ENCODE measurements at places on chromosomes 1 and 21.

- no peak for DNase-seq
These were observed 454.5 kb downstream of the SMYD3 start for GRCh38 chr1:246052603-246053002.

DNA sequence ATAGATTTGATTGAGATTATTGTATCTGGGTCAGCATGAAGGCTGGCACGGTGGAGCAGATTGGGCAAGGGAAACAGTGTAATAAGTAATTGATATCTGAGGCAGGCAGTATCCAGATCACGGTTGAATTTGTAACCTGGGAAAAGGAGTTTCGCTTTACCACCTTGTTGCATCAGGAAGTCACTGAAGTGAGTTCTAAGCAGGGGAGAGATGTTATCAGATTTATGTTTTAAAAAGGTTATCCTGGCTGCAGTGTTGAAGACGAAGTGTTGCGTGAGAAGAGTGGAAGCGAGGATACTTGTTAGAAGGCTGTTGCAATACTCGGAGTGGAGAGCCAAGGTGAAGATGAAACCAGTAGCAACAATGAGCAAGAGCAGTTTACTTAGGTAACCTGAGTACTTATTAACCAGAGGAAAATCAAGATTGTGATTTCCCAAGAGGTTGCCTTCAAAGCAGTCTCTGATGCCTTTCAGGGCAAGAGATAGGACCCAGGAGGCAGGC is 77.8 kb downstream of the LHX9 start:
- no peak for DNase-seq

DNA sequence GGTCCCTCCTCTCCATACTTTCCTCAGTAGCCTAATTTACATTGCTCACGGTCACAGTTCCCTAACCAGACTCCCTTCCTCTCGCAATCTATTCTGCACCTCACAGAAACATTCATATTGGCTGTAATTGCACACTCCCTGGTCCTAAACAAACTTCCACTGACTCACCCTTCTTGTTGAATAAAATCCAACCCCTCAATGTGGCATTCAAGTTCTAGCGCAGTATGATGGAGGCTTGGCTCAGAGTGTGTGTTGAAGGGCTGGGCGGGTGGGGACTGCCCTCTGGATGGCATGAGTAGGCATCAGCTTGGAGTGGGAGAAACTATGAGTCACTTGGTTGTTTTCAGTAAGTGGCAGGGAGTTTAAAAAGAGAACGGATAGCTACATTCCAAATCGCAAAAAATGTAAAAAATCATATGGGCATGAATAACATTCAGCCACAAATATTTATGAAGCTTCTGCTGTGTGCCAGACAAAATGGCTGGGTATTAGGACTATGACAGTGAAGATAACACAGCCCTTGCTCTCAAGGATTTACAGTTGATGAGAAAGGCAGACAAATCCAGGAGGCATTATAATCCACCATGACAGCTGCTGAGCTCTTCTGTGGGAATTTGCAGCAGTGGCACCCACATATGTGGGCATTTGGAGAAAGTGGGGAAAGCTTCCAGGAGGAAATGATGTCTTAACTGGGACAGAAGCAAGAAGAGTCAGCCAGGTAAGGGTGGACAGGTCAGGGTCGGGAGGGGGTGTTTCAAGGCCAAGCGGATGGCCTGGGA is 42.2 kb upstream of the LYST start:
- no peak for DNase-seq

DNA sequence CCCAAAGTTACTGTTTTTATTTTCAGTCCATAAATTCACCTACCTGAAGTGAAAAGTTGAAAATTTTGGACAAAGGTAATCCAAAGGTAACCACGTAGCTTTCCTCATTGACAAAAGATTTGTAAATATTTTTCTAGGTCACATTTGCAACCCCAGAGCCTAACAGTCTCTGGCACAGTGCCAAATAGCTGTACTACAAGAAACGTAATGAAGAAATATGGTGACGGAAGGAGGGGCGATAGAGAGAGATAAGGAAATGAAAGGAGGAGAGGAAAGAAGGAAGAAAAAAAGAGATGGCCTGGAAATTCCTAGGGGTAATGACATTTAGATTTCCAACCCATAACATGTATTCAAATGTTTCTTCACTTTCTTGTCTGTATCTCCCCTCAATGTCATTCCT is 159.4 kb downstream of the BARHL2 start:
- DNase-seq: no peak

DNA sequence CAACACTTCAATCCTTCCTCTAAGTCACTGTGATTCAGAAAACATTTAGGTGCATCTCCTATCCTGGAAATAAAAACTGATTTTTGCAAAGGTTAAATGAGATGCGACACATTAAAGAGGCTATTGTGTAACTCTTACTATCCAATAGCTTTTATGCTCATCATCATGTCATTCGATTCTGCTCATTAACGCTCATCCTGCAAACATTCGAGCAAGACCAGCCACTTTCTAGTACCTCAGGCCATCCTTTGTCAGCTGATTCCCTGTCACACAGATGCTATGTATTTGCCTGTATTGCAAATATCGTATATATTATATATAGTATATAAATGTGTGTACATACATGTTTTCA is 131.6 kb downstream of the TLR5 start:
- DNase-seq: no peak

GRCh38 chr1:244352156-244352830 is 99.4 kb downstream of the ADSS2 start:
- DNase-seq: no peak

DNA sequence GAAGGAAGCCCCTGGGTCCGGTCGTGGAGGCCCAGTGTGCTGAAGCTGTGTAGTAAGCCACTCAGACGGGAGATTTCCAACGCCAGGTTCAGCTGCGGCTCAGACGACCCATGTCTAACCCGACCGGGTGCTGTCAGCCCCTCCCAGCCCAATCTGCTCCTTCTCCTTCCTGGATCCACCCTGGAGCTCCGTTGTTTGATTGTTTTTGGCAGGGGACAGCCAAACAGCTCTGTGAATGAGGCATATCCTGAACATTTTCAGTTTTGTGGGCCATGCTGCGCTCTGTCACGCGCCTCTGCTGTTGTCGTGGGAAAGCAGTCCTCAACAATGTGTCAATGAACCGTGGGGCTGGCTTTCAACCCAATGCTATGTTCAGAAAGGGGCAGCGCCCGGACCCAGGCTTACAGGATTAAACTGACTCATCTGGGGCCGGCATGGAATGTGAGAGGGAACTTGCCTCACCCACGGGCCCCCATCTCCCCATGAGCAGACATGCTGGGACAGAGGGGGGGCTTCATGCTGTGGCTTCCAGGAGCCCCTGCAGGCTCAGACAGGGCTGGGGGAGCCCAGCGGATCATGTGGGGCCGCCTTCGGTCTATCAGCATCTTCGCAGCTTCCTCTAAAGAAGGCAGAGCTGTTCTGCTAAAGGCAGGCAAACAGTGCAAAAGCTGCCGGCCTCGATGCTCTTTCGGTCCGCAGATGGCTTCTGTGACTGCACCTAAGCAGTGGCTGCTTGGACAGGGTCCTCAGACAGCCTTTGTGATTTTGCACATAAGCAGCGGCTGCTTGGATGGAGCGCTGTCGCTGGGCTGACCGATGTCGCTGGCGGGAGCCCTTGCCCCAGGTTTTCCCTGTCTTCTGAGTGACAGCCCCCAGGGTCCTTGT is 101.7 kb downstream of the RIPK4 start:
- DNase-seq: no peak

DNA sequence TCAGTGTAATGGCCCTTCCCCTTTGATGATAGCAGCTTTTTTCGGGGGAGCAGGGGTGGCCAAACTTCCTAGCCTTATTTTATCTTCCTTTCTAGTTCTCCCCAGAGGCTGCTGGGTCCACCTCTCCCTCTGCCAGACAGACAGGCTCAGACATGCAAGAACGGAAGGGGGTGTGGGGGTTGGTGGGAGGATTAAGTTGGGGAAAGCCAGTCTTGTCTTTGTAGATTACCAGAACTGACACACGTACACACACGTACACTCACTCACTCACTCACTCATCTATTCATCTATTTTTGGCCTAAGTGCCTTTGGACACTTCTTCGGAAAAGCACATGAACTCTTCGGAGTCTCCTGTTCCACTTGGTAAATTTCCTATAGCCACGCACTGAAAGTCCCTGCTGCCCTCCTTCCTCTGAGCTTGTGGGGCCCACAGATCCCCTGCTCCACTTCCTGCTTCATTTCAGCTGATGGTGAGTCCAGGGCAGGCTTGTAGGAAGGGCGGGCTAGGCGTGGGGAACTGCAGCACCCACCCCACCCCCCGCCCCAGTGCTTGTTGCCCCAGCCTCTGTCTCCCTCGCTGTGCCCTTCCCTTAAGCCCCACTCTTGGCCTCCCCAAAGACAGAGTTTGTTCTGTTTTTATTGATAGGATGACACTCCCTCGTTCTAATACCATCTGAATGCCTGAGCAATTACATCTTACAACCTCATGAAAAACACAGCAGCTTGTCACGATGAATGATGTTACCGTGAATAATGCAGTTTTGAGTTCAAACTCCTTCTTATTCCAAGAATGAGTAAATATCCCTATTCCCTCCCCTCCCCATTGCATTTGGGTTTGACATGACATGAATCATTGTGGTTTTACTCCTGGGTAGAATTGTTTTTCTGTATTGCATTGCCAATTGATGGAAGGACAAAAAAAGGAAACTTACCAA is 60.7 kb upstream of the ATP5PO start:
- peak; percentile 65 for DNase-seq

DNA sequence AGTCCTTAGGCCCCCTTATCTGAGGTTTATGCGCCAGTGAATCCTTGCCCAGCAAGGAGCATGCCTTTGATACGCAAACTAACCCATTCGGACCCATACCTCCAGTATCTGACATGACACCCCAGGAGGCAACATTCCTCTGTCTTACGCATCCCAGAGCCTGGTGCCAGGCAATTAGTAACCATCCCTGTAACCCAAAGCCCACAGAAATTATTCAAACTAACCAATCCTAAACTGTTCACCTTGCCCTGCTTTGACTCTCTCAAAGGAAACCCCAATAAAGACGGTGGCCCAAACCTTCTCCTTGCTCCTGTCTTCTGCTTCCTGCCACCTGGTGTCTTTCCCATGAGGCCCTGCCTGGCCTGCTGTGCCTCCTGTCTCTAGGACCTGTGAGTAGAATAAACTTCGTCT is 36.4 kb downstream of the ZNF496 start:
- no peak for DNase-seq

- DNase-seq: no peak
These were observed 21.2 kb downstream of the CYP4B1 start for GRCh38 chr1:46820076-46820475.

GRCh38 chr1:187645651-187646050 is 816.9 kb downstream of the PLA2G4A start:
- DNase-seq: no peak

DNA sequence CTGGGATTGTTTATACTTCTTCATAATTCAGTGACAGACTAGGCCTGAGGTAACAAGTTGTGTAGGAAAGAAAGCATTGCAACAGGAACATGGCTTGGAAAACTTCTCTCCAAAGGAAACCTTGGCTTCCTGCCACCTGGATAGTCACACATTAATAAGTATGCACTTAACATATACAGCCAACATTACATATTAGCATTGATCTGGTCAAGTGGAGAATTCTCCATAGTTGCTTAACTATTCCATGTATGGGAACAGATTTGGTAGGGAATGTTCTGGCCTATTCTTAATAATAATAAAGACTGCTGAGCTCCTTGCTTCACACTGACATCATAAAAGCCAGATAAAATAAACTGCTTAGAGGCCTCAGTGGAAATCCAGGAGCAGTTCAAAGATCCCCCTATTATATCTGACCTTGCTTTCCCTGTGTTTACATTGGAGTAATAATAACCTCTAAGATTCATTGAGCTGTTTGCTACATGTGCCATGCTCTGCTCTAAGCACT is 27.2 kb upstream of the NFIA start:
- no peak for DNase-seq

DNA sequence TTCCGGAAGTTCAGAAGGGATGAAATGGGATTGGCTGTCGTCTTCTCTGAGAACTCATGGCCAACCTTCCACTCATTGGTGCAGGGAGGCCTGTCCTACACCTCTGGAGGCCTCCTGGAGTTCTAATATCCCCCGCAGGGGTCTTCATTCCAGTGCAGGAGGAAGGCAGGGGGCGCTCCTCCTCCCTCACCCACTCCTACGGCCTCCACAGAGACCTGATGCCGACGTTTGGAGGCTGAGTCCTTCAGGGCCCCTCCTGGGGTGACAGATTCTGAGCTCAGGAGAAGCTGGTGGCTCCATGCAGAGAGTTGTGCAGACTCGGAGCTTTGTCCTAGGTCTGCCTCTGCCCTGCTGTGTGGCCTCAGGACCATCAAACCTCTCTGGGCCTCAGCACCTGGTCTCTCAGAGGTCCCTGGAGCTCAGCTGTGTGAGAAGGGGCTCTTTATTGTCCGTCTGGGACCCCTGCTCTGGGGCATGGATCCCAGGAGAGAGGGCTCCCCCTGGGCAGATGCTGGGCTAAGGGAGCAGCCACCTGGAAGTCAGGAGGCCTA is 102.3 kb upstream of the WNT4 start:
- DNase-seq: no peak

DNA sequence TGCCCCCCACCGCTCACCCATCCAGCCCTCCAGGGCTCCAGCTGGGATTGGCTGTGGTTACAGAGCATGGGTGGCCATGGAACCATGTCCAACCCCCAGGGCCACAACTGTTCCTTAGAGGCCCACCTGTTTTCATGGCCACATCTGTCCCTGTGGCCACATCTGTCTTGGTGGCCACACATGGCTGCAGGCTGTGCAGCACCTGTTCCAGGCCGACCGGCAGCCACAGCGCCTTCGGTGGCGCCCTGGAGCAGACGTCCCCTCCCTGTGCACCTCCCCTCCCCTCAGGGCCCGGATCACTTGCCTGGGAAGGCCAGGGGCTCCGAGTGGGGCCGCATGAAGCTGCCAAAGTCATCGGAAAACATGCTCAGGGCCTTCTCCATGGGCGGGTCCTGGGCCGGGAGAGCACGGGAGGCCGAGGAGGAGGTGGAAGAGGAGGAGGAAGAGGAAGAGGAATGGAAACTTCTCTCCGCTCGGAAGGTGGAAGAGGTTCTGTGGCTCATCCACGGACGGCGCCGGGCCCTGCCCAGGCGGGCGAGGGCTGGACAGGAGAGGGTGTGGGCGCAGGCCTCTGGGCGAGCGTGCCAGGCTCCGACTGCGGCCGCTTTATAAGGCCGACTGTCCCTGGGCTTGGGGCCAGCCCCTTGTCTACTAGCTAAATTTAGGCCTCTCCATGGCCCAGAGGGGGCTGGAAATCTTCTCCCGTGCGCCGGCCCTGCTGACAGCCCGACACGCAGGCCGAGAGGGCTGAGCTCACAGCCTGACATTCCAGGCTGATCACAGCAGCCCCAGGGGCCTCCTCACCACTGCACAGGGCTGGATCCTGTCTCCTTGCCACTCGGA is at the start of gene HSPB7:
HSPB7 (minus strand) TSS at position 583 of the 843 bp plus-strand sequence; CDS start at position 503, 80 bp downstream.
- DNase-seq: peak; percentile 63

DNA sequence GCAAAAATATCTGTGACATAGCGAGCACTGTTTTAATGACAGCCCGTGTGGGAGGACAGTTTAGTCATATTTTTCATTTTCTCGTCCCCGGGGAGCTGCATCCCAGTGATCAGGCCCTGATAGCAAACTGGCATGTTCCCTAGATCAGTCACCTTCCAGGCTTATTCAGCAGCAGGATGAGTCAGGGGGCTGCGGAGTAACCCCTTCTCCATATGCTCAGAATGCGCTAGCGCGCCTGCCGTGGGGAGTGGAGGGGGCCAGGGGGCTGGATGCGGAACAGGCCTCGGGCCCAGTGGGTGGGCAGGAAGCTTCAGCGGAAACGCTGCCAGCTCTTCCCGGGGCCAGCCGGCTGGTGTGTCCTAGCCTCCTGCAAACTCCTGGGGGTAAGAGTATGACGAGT is 94.0 kb downstream of the KCND3 start:
- DNase-seq: no peak

- DNase-seq: no peak
These were observed 13.2 kb upstream of the PRAMEF12 start for GRCh38 chr1:12760256-12760795.

GRCh38 chr1:22749919-22750684 is 39.5 kb downstream of the EPHB2 start:
- DNase-seq: no peak
